Transverse colon (tissue), 4 donors: ENCODE measurements at places on chromosomes 3 and 15. TPM values are rescaled to one million over a fixed set of nuclear protein-coding genes. Genes with fewer than 3 reads are reported as not detected.
A peak's percentile ranks its signal among the peaks of the same experiment; 100 is the strongest.

The FGD5 gene
- total RNA-seq, result 13.8 TPM

DNA sequence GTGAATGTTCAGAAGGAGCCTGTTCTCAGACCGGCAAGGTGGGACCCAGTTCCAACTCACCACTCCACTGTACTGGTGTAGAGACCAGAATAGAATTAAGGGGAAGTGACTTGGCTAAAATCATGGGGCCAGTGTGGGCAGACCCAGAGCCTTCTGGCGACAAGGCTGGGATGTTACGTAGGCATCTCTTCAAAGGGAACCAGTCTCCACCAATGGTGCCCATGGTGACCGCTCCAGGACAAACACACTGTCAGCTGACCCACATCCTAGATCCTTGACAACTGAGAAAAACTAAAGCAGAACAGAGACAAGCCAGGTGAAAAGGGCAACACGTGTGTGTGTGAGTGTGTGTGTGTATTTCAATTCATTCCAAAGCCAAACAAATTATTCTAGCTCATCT is 321.7 kb upstream of the FRG2C start:
- no peak for DNase-seq

GRCh38 chr15:58555162-58556027 is 123.6 kb downstream of the LIPC start:
- DNase-seq, result peak; percentile 25

The WHAMM gene
- 9.4 TPM for total RNA-seq

DNA sequence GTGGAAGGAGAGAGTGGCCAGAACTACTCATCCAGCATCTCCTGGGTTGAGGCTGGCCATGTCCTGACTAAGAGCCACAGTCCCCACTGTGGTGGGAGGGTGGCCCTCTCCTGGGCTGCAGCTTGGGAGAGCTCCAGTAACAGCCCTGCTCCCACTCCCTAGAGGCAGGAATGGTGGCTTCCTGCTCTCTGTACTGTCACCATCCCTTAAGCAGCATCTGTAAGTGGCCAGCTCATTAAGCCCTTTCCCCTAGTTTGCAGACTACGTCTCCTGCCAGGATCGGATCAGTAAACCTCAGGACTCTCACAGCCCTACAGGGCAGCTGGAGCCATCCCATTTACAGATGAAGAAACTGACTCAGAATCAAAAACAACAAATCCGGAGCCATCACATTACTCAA is 30.5 kb downstream of the DNAJB8 start:
- DNase-seq, result no peak

DNA sequence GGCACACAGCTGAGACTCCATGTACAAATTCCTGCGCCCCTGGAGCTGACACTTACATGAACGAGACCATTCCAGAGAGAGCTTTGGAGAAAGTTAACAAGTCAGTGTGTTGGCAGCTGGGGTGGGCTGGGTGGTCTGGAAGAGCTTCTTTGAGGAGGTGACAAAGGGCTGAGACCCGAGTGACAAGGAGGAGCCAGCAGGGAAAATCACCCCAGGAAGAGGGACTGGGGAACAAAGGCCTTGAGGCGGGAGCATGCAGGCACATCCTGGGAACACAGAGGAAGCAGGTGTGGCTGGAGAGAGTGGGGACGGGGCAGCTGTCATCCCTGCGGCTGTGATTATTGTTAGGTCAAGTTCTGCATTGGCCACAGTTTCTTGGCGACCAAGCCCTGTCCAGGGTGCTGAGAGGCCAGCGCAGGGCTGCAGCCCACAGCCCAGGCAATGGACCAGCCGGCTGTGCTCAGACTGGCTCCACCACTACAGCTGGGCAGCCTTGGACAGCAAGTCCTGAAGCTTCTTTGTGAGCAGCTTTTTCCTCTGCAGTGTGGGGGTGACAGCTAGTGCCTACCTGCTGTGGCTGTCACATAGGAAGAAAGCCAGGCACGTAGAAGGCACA is 34.2 kb upstream of the PRR23E start:
- no peak for DNase-seq

DNA sequence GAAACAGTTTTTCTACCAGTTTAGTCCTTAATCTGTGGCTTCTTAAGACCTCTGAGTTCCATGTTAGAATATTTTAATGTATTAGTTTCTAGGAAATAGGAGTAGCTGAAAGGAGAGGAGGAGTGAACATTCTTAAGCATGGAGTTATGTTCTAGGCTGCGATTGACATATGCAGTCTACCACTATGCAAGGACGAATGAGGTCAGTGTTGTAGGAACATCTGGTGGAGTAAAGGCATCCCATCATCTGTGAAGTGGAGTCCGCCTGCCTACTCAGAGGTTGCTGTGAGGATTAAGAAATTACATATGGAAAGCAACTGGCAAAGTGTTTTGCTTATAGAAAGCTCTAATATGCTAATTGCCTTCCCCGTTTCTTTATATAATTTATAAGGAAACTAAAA is 45.1 kb downstream of the SNAPC5 start:
- DNase-seq, result no peak

The ANKRD34C gene
- total RNA-seq, result not detected

- no peak for DNase-seq
Observed at GRCh38 chr3:134279466-134279865, 28.8 kb upstream of the RYK start.

DNA sequence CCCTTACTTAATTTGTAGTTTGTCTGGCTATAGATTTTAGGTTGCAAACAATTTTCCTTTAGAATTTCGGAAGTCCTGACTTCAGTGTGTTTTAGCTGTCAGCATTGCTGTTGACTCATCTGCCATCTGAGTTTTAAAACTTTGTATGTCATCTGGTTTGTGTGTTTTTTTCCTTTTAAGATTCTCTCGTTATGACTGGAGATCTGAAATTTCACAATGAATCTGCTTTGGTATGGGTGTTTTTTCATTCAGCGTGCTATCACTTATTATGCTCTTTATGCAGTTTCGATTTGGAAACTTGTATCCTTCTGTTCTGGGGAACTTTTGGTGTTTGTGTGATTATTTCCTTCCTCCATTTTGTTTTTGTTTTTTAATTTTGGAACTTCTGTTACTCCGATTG is 53.7 kb upstream of the ZNF280D start:
- no peak for DNase-seq
